ENCODE measurements at places on chromosomes 6 and 20.

- peaks cover 9% of the 10 kb centered on the region for H3K27me3 ChIP-seq
- DNase-seq, result no peak
- no peaks in the 10 kb centered on the region for H3K36me3 ChIP-seq
- H3K4me1 ChIP-seq, result no peaks in the 10 kb centered on the region
- no peak overlapping the region for H3K27ac ChIP-seq
Observed at GRCh38 chr6:100184473-100184872, 190.4 kb upstream of the MCHR2 start.

DNA sequence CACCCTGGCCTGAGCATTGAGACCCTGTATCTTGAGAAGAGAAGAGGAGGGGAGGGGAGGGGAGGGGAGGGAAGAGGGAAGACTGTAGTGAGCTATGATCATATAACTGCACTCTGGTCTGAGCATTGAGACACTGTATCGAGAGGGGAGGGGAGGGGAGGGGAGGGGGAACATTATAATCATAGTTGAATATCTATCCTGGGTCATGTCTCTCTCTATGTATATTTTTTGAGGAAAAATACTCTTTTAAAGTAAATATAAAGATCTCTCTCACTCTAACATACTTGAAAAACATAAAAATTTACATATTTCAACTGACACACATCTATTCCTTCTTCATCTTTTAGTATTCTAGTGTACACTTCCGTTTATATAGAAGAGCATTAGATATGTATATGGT is 431.0 kb downstream of the CDKAL1 start:
- H3K4me1 ChIP-seq, result no peaks in the 10 kb centered on the region
- no peak for DNase-seq
- no peak overlapping the region for H3K27ac ChIP-seq
- no peaks in the 10 kb centered on the region for H3K27me3 ChIP-seq

- DNase-seq, result no peak
- H3K4me1 ChIP-seq, result no peaks in the 10 kb centered on the region
- H3K4me3 ChIP-seq, result no peak overlapping the region
- no peak overlapping the region for H3K27ac ChIP-seq
- no peaks in the 10 kb centered on the region for H3K36me3 ChIP-seq
Observed at GRCh38 chr6:112209131-112209530, 45.2 kb downstream of the LAMA4 start.

GRCh38 chr6:55694148-55694547 is 115.2 kb upstream of the HMGCLL1 start:
- DNase-seq, result no peak
- H3K4me3 ChIP-seq, result no peak overlapping the region
- H3K27me3 ChIP-seq, result no peaks in the 10 kb centered on the region
- H3K27ac ChIP-seq, result no peak overlapping the region

- H3K4me3 ChIP-seq, result no peak overlapping the region
- H3K4me1 ChIP-seq, result no peaks in the 10 kb centered on the region
- H3K36me3 ChIP-seq, result peaks cover 3% of the 10 kb centered on the region
- no peak overlapping the region for H3K27ac ChIP-seq
- H3K27me3 ChIP-seq, result no peaks in the 10 kb centered on the region
Observed at GRCh38 chr6:72699159-72699558, 77.3 kb downstream of the KCNQ5 start.

- no peaks in the 10 kb centered on the region for H3K27me3 ChIP-seq
- H3K4me3 ChIP-seq, result no peak overlapping the region
- no peak overlapping the region for H3K27ac ChIP-seq
- no peak for DNase-seq
- H3K4me1 ChIP-seq, result no peaks in the 10 kb centered on the region
Observed at GRCh38 chr6:35078896-35079295, 62.2 kb downstream of the TCP11 start.

DNA sequence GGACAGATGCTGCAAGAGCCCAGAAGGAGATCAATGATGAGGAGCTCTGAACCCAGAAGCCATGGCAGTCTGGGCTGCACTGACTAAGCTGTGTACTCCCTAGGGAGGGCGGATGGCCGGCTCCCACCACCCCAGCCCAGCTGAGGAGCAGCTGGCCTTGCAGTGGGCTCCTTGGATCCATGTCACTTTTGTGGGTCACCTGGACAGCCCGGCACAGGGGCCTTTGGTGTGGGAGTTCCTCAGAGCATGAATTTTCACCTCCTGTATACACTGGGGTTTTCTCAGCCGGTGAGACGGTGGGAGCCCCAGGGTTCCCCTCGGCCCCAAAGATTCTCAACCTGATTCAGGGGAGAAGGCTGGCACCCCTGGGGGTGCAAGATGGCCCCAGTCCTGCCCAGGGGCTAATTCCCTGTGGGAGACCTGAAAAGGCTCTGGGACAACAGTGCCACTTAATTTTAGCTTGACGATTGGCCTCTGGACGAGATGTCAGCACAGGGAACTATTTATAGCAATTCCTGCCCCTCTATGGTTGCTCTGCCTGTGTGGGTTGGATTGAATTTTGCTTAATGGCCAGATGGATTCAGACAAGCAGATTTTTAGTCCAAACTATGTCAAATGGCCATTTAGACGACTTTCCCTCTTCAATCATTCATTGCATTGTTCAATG is 121.6 kb upstream of the PMEPA1 start:
- H3K36me3 ChIP-seq, result peaks cover 2% of the 10 kb centered on the region
- H3K27me3 ChIP-seq, result peaks cover 30% of the 10 kb centered on the region
- no peak for DNase-seq
- no peaks in the 10 kb centered on the region for H3K4me1 ChIP-seq
- no peak overlapping the region for H3K4me3 ChIP-seq
- H3K27ac ChIP-seq, result peak overlapping the region; percentile 30

GRCh38 chr6:79421707-79422484 is 115.3 kb downstream of the LCA5 start:
- H3K36me3 ChIP-seq, result no peaks in the 10 kb centered on the region
- no peak overlapping the region for H3K4me3 ChIP-seq
- no peak for DNase-seq
- no peaks in the 10 kb centered on the region for H3K27me3 ChIP-seq
- no peaks in the 10 kb centered on the region for H3K4me1 ChIP-seq
- no peak overlapping the region for H3K27ac ChIP-seq

- H3K4me1 ChIP-seq, result no peaks in the 10 kb centered on the region
- no peak overlapping the region for H3K4me3 ChIP-seq
- no peaks in the 10 kb centered on the region for H3K36me3 ChIP-seq
- no peaks in the 10 kb centered on the region for H3K27me3 ChIP-seq
- DNase-seq, result no peak
- H3K27ac ChIP-seq, result no peak overlapping the region
Observed at GRCh38 chr20:19495905-19496703, 262.0 kb upstream of the RIN2 start.

GRCh38 chr20:41140226-41141133 is 3.1 kb downstream of the PLCG1 start:
- peaks cover 42% of the 10 kb centered on the region for H3K36me3 ChIP-seq
- DNase-seq, result no peak
- peaks cover 77% of the 10 kb centered on the region for H3K4me1 ChIP-seq
- no peaks in the 10 kb centered on the region for H3K27me3 ChIP-seq
- peak overlapping the region; percentile 85 for H3K4me3 ChIP-seq

DNA sequence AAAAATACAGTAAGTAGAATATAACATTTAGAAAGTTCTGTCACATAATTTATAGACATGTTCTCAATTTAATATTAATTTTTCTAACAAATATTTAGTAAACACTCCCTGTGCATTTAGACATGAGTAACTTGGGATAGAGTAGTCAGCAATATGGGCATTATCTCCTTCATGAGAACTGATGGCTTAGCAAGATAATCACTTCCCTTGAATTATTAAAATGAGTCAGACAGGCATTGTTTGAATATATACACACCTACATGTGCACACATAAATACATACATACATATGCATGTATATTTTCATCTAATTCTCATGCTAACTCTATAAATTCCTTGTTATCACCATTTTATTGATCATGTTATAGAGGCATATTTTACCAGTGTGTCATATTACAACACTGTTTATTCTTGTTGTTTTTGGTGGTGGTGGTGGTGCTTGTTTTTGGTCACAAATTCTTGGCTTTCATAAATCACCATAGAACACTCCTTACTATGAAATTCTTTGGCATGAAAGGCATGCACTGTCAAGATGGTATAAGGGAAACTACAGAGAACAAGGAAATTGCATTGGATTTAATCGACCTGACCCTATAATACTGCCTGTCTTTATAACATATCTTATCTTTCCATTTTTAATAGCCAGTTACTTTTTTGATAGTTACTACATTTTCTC is 434.5 kb upstream of the MANEA start:
- no peak for DNase-seq
- H3K4me1 ChIP-seq, result no peaks in the 10 kb centered on the region
- no peak overlapping the region for H3K27ac ChIP-seq
- H3K36me3 ChIP-seq, result no peaks in the 10 kb centered on the region

GRCh38 chr6:135224037-135224647 is 43.0 kb downstream of the MYB start:
- peak overlapping the region; percentile 56 for H3K4me3 ChIP-seq
- H3K27ac ChIP-seq, result peak overlapping the region; percentile 52
- no peaks in the 10 kb centered on the region for H3K27me3 ChIP-seq
- DNase-seq, result no peak
- peaks cover 6% of the 10 kb centered on the region for H3K4me1 ChIP-seq

GRCh38 chr6:104126315-104127005 is 733.3 kb downstream of the HACE1 start:
- H3K27ac ChIP-seq, result no peak overlapping the region
- no peaks in the 10 kb centered on the region for H3K36me3 ChIP-seq
- H3K4me3 ChIP-seq, result no peak overlapping the region
- DNase-seq, result no peak

DNA sequence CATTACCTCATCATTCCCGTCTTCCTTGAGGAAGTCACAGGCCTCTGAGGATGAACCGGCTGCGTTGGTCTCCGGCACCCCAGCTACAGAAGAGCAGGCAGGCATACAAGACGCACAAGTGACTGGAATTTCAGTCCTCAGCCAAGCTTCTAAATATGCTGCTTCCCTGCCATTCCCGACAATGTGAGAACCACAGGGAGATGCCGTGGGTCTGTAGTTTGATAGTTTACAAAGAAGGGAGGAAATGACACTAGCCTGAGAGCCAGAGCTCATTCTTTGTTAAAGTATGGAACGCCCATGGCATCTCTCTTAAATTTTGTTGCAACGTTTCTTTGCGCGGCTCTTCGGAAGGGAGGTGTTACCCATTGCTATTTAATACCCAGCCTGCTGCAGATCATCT is 25.7 kb downstream of the HEBP2 start:
- peaks cover 4% of the 10 kb centered on the region for H3K4me1 ChIP-seq
- H3K4me3 ChIP-seq, result no peak overlapping the region
- DNase-seq, result no peak
- peaks cover 23% of the 10 kb centered on the region for H3K27me3 ChIP-seq

GRCh38 chr6:116801971-116802370 is 26.9 kb downstream of the GPRC6A start:
- no peaks in the 10 kb centered on the region for H3K36me3 ChIP-seq
- no peak overlapping the region for H3K4me3 ChIP-seq
- no peak overlapping the region for H3K27ac ChIP-seq
- no peaks in the 10 kb centered on the region for H3K4me1 ChIP-seq
- no peak for DNase-seq

- H3K36me3 ChIP-seq, result peaks cover 3% of the 10 kb centered on the region
- no peaks in the 10 kb centered on the region for H3K4me1 ChIP-seq
- no peak overlapping the region for H3K4me3 ChIP-seq
- H3K27me3 ChIP-seq, result no peaks in the 10 kb centered on the region
Observed at GRCh38 chr6:108463784-108464183, 96.9 kb upstream of the FOXO3 start.

- H3K36me3 ChIP-seq, result no peaks in the 10 kb centered on the region
- H3K27me3 ChIP-seq, result peaks cover 9% of the 10 kb centered on the region
- peak overlapping the region; percentile 75 for H3K4me3 ChIP-seq
- peak overlapping the region; percentile 21 for H3K27ac ChIP-seq
Observed at GRCh38 chr6:113860181-113860955, 3.2 kb downstream of the MARCKS start.

DNA sequence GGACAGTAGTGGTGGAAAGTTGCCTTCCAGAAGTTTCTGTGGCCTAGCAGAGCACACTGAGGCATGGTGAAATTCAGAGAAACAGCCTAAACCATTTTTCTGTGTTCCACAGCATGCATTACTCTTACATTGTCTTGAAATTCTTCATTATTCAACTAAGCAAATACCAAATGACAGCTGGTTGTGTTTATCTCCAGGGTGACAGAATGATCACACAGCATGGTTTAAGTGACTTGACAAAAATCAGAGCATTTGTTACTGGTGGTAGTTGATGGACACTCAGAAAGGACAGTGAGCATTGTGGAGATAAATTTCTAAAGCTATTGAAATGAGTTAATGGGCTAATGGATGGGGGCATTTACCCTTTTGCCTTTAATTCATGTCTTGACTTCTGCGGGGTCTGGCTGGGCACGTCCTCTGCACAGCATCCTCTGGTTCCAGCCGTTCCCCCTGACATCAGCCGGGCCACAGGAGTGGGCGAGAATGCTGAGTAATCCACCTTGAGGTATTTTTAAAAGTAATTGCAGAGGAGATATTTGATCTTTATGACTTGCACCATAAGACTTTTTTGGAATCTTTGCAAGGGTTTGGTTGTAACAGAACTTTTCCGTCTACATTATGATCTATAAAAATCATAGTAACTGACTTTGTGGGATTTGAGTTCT is 78.9 kb upstream of the SCP2D1 start:
- H3K36me3 ChIP-seq, result no peaks in the 10 kb centered on the region
- H3K27ac ChIP-seq, result peak overlapping the region; percentile 17
- H3K4me3 ChIP-seq, result no peak overlapping the region
- H3K4me1 ChIP-seq, result peaks cover 32% of the 10 kb centered on the region
- no peaks in the 10 kb centered on the region for H3K27me3 ChIP-seq
- DNase-seq, result no peak

GRCh38 chr6:10686901-10687300 is 7.5 kb downstream of the C6orf52 start:
- H3K4me1 ChIP-seq, result peaks cover 4% of the 10 kb centered on the region
- no peak for DNase-seq
- no peaks in the 10 kb centered on the region for H3K36me3 ChIP-seq
- no peak overlapping the region for H3K4me3 ChIP-seq
- H3K27me3 ChIP-seq, result peaks cover 45% of the 10 kb centered on the region
- H3K27ac ChIP-seq, result no peak overlapping the region

GRCh38 chr6:117227245-117227962 is 38.0 kb upstream of the VGLL2 start:
- H3K27me3 ChIP-seq, result no peaks in the 10 kb centered on the region
- H3K4me1 ChIP-seq, result no peaks in the 10 kb centered on the region
- DNase-seq, result no peak
- no peak overlapping the region for H3K4me3 ChIP-seq

DNA sequence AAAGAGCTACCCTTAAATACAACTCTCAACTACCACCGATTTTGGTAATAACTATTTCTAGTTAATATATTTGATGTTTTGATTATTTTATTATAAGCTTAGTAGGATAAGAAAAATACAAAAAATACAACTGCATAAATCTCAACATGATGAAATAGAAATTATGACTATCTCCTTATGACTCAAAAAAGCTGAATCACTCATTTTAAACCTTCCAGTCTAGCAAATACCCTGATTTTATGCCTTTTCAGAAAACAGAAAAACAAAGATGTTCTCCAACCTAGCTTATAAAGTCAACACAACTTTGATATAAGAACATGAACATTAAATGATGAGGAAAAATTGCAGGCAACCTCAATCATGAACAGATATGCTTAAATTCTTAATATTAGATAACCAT is 40.2 kb upstream of the DSE start:
- H3K27me3 ChIP-seq, result no peaks in the 10 kb centered on the region
- H3K36me3 ChIP-seq, result no peaks in the 10 kb centered on the region
- H3K4me3 ChIP-seq, result no peak overlapping the region
- H3K27ac ChIP-seq, result no peak overlapping the region
- H3K4me1 ChIP-seq, result no peaks in the 10 kb centered on the region
- no peak for DNase-seq

- no peaks in the 10 kb centered on the region for H3K4me1 ChIP-seq
- H3K27ac ChIP-seq, result no peak overlapping the region
- peaks cover 41% of the 10 kb centered on the region for H3K27me3 ChIP-seq
- no peak for DNase-seq
- H3K36me3 ChIP-seq, result no peaks in the 10 kb centered on the region
- no peak overlapping the region for H3K4me3 ChIP-seq
Observed at GRCh38 chr6:128532827-128533226, 12.4 kb upstream of the PTPRK start.
